Caudate nucleus (tissue), 63 donors: ENCODE measurements at places on chromosomes 3 and 15.

- DNase-seq = no peak
Measured at GRCh38 chr3:105516972-105517371, 150.3 kb downstream of the ALCAM start.

DNA sequence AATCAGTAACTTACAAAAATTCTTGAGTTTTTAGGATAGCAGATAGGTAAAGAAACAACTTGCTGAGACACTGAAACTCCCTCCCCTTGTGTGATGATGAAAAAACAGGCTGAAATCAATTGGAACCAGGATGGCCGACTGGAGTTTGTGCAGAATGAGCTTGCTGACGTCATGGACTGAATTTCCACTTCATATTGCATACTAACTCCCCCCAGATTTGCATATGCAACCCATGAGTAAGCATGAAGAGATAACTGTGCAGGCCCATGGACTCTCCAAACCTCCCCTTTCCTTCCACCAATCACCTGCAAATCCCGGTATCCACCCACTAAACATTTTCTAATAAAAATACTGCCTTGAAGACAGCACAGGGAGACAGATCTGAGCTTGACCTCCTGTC is 82.0 kb upstream of the SCN5A start:
- DNase-seq = no peak

DNA sequence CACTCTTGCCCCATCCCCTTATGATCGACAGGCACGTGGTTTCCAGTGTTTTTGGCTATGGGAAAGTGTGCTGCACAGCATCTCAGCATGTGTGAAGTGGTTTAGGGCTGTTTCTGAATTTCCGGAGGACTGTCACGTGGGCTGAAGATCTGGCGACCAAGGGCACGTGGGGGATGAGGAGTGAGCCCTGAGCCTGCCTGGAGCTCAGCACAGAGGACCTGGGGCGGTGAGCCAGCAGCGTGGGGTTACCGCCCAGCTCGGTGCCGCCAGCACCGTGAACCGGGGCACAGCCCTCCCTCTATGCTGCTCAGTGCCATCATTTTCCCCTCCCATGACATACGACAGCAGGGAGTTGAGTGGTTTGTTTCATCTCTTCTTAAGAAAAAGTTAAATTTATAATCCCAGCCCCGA is 150.2 kb downstream of the DNAJB8 start:
- DNase-seq = no peak

GRCh38 chr15:25185791-25186190 is 231.0 kb downstream of the SNRPN start:
- DNase-seq = no peak

GRCh38 chr3:72659596-72659995 is 188.6 kb downstream of the SHQ1 start:
- no peak for DNase-seq

DNA sequence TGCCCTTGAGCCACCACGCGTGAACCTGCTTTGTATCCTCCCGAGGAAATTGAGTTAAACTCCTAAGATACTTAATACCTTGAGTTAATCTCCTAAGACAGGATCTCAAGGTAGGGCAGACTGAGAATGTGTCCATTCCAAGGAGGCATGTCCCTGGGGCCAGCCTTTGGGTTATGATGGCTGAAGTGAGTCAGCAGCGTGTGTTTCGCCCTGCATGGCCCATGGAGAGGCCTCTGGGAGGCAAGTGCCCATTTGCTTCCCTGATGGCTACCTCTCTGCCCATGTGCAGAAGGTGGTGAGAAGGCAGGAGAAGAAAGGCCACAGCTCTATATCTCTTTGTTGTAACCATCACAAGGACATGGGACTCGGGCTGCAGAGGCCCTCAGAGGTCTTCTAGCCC is 36.7 kb upstream of the LIMD1 start:
- no peak for DNase-seq

GRCh38 chr3:127546970-127547733 is 43.4 kb downstream of the TPRA1 start:
- DNase-seq = no peak

DNA sequence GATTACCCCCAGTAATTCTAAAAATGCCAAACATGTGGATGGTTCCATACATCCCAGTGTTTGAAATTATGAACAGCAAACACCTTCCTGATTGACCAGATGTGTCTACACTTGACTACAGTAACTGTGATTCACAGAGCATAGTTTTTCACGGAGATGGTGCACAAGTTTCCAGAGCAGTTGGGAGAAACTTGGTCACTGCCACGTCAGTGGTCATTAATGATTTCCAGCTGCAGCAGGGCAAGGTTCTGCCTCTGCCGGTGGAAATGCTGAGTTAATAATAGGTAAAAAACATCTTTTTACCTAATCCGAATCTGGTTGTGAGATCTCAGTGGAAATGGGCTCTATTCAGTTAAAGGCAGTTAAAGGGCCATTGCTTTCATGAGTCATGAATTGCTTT is 154.1 kb upstream of the FEZF2 start:
- no peak for DNase-seq

GRCh38 chr3:71243229-71243628 is 340.3 kb downstream of the FOXP1 start:
- no peak for DNase-seq

GRCh38 chr15:80012060-80012726 is 41.2 kb upstream of the BCL2A1 start:
- DNase-seq = no peak

- DNase-seq = no peak
Measured at GRCh38 chr3:17515445-17516234, 226.8 kb downstream of the TBC1D5 start.

DNA sequence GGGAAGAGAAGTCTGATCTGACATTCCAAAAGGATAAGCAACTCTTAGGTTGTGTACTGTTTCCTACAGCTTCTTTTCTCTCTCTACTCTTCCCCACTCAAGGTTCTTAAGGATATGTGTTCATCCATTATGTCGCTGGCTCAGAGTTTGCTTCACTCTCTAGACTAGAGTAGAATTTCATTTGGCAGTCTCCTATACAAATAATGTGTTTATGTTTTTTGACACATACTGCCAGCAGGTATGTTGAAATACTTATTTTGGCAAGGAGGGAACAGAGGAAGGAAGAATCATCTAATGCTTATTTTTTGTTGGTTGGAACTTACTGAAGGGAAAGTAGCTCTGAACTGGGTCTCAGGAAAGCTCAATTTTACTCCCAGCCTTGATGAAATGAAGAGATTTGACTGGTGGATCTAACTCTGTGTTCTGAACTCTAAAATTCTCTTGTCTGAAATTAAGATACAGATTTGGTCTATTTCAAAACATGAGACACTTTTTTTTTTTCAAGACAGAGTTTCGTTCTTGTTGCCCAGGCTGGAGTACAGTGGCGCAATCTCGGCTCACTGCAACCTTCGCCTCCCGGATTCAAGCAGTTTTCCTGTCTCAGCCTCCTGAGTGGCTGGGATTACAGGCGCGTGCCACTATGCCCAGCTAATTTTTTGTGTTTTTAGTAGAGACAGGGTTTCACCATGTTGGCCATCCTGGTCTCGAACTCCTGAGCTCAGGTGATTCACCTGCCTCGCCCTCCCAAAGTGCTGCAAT is 7.6 kb upstream of the EMC3 start:
- no peak for DNase-seq

DNA sequence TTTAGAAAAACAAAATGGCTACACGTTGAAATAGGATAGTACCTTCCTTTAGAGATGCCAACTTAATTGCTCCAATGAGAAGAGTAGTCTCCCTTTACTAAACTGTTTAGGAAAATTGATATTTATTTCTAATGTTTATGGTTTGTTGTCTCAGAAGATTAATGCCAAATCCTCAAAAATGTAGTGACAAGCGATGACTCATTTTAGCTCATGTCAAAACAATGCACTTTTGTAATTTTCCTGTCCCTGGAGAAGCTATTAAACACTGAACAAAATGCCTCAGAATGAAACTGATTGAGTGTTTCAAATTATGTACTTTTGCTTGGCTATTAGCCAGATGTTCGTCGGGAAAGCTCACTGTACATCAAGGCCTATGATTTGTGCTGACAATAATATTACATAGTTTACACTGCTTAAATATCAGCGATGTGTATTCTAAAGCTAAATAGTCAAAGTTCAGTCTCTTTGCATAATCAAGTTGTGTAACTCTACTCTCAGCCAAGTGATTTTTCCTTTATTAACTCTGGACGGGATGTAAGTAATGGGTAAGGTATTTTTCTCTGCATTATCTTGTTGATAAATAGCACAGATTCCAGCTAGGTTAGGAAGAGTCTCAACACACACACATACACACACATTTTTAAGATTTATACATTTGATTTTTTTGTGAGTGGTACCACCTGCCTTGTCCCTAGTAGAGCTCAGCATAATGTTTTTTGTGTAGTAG is 83.7 kb downstream of the CMSS1 start:
- no peak for DNase-seq

- no peak for DNase-seq
Measured at GRCh38 chr3:63146154-63146553, 132.0 kb upstream of the SYNPR start.

DNA sequence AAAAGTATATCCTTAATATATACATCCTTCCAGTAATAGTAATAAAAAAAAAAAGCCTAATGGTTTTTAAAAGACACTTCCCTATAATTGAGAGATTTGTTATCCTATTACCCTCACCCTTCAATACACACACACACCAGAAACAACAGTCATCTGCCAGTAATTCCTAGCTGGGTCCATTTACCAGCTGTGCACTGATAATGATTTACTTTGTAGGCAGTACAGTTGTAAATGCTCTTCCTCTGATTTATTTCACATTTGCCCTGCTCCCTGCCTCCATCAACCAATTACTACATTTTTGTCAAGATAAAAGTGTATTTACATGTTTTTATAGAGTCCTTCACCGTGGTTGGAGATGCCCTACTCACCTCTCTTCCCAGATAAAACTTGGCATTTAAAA is 12.4 kb downstream of the TPM1 start:
- no peak for DNase-seq

DNA sequence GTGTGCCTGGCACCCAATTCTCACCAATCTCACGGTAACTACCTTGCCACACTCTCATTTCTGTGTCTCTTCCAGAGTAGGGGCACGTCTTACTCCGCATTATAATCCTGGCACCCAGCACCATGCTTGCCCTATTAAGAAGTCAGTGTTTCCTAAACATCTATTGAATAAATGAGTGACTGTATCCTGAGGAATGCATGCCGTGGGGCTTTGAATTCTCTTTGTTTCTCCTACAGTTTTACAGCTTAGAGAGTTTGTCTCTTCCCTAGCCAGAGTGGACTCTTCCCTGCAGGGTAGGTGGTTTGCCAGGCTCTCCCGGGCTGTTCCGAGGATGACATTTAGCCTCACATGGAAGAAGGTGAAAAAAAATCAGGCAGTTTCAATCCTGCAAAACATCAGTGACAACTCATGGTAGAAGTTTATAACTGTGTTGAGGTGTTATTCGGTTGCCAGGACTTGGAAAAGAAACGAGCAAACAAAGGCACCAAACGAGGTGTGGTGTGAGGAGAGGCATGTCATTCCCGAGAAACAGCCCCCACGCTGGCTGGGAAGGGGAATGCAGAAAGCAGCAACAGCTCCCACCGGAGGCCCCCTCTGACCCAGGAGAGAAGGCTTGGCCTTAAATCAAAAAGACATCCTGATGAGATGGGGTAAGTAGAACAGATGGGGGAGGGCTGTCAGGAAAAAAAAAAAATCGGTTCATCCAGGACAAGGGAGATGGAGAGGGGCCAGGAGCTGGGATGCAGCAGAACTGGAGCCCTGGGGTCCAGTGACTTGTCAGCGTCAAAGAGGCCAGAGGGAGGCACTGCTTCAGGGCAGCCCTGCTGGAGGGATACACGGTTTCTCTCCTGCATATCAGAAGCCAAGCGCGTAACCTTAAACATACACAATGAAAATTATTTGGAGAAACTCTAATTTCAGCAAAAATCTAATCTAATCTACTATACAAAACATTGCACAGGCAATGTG is 168.4 kb upstream of the ARRDC4 start:
- DNase-seq = no peak

DNA sequence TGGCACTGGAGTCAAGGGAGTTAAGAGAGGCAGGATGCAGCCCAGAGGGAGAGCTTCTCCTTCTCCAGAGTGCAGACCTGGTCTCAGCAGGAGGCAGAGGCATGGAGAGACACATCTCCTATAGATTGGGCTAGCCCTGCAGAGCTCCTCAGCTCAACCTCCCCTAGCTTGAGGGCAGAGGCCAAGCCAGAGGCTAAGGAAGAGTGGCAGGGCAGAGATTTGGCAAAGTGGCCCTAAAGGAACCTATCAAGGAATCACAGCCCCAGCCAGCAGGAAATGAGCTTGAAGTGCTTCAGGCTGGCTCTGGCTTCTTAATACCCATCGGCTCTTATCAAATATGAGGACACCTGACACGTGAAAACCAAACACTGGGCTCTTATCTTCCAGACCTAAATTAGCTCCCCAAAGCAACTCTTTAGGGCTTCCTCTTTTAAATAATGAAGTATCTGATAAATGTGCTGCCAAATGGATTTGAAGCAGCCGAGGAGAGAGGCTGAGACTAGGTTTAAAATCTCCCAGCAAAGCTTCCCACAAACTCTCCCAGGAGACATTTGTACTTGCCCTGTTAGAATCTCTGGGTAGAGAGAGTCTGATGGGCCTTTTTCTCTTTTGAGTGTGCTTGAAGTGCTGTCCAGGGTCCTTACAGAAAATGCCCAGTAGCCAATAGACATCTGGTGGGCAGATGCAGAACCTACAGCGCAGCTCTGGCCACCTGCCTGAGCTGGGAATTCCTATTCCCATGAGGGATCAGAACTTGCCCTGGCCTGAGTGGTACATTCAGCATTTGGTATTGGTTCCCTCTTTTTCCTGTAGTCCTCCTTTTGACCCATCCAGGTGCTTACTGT is 271.4 kb downstream of the CLSTN2 start:
- DNase-seq = no peak

DNA sequence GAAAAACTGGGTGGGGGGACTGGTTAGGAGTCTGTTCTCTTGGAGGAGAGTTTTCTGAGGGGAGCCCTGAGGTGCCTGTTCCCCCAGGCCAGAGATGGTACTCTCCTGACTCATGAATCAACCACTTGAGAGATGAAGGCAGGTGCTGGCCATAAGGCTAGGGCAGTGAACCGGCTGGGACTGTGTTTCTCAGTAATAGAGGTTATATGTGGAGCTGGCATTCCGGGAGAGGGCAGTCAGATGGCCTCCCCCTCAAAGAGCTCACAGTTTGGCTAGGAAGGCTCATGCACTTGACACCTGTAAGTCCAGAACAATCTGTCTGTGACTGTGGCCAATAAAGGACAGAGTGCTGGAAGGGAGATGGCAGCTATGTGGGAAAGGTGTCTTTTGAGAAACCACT is 10.0 kb upstream of the SCN10A start:
- DNase-seq = no peak

DNA sequence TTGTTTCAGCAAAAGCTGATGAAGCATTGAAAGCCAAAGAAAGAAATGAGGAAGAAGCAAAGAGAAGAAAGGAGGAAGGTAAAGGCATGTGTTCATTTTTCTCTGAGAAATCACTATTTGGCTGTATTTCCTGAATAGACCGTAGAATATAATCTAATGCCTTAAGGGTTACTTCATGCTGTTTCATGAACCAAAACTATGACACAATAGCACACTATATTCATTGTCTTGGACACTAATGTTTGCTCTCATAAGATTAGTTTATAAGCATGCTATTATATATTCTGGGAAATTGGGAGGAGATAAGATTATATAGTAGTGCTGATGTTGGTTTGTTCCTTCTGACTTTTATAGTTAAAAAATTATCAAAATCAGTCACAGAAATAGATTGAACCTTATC is 110.1 kb upstream of the MLF1 start:
- DNase-seq = no peak

GRCh38 chr3:24355806-24356205 is 138.8 kb downstream of the THRB start:
- DNase-seq = no peak
